G401 (cell line): ENCODE measurements at places on chromosomes 2 and 18. TPM values are rescaled to one million over a fixed set of nuclear protein-coding genes. Genes with fewer than 3 reads are reported as not detected.

ALPP gene
- total RNA-seq: 6.2 and 9.0 TPM in 2 replicates

DNA sequence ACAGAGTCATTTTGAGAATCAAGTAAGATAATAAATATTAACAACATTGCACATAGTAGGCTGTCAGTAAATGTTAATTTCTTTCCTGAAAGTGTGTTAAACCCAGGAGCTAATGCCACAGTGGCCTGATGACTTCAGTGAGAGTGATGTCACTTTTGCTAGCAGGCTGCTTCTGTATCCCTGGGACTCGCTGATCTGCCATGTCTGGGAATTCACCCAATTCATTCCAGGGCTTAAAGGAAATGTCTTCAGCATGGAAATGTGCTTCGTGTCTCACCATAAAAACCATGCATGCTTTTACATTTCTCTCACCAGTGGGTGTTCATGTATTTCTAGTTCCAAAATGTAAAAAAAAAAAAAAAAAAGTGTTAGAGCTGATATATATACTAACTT, 56.8 kb upstream of the MAPRE3 start:
- DNase-seq: peak; percentile 88

GRCh38 chr18:57328665-57329064, 23.7 kb upstream of the ST8SIA3 start:
- DNase-seq: no peak

GRCh38 chr18:9766076-9766481, 58.0 kb downstream of the RAB31 start:
- DNase-seq: no peak

- DNase-seq: no peak
Observed at GRCh38 chr2:237956402-237956736, 10.4 kb upstream of the UBE2F start.
